ENCODE measurements at places on chromosomes 2 and 18. TPM values are rescaled to one million over a fixed set of nuclear protein-coding genes. Genes with fewer than 3 reads are reported as not detected.

Gene OXER1
- total RNA-seq, result not detected

Gene RNF125
- total RNA-seq, result 3.5 TPM

Gene C2orf78
- not detected for total RNA-seq

Gene ABCB11
- 0.05 TPM for total RNA-seq

Gene IL1RL1
- 21.9 TPM for total RNA-seq

Gene LCT
- not detected for total RNA-seq

Gene DES
- not detected for total RNA-seq

Gene IL18R1
- total RNA-seq, result 1.00 TPM

Gene KIDINS220
- total RNA-seq, result 31.3 TPM

Gene LYPD6
- total RNA-seq, result 3.9 TPM

Gene ERICH2
- total RNA-seq, result not detected

Gene RPL37A
- total RNA-seq, result 1,616 TPM

Gene ICOS
- total RNA-seq, result not detected

Gene DIPK1C
- total RNA-seq, result not detected

Gene RAX
- total RNA-seq, result not detected

Gene TEKT4
- total RNA-seq, result not detected

Gene SCN7A
- total RNA-seq, result not detected

Gene NEB
- total RNA-seq, result 0.30 TPM

Gene GPR17
- total RNA-seq, result not detected

Gene SP140
- 0.20 TPM for total RNA-seq

Gene HOXD12
- total RNA-seq, result not detected

Gene COBLL1
- total RNA-seq, result 17.7 TPM

Gene PIK3C3
- 40.3 TPM for total RNA-seq

Gene DAPL1
- not detected for total RNA-seq

Gene RAB6C
- not detected for total RNA-seq

Gene IWS1
- total RNA-seq, result 32.7 TPM

Gene RPRM
- not detected for total RNA-seq

Gene RGPD4
- not detected for total RNA-seq

Gene WDSUB1
- 4.7 TPM for total RNA-seq

Gene TMEM169
- total RNA-seq, result not detected

Gene ANKRD30BL
- not detected for total RNA-seq

Gene CYTIP
- not detected for total RNA-seq

Gene AGXT
- not detected for total RNA-seq

Gene IL1F10
- not detected for total RNA-seq

Gene RUFY4
- total RNA-seq, result not detected

Gene MERTK
- total RNA-seq, result 13.4 TPM

Gene ARHGEF4
- not detected for total RNA-seq

Gene AQP4
- not detected for total RNA-seq

Gene CIB4
- not detected for total RNA-seq

Gene G6PC2
- not detected for total RNA-seq

Gene TRABD2A
- total RNA-seq, result 0.60 TPM

Gene EFHD1
- total RNA-seq, result not detected

Gene ABCG5
- not detected for total RNA-seq

Gene BMP10
- not detected for total RNA-seq

Gene CHRND
- not detected for total RNA-seq

Gene HRH4
- not detected for total RNA-seq

Gene UGT1A10
- total RNA-seq, result not detected

Gene POLE4
- total RNA-seq, result 16.7 TPM
